Right kidney (tissue), 9 donors: ENCODE measurements at places on chromosomes 3 and 15.

DNA sequence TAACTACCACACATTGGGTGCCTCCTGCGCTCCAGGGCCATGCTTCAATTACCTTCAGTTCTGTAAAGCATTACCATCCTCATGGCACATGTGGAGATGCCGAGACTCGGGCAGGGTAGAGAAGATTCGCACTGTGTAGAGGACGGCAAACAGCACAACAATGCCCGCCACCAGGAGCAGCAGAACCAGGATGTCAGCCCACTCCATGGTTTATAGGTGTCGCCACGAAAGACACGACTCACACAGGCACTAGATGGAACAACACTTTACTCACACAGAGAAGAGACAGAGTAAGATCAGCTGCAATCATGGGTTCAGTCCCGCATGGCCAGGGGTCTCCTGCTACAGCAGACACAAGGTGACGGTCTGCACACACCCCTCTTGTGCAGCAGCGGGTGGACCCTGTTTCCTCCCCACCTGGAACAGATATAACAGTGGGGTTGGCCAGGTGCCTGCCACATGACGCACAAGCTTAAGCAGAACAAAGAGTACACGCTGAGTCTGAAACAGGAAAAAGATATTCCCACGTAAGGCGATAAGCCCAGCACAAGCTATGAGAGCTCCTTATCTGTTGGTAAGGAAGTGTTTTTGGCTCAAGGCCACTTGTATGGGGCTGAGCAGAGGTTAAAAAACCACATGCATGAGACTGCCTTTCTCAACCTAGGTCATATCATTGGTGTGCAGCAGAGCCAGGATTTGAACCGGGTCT, 2.5 kb upstream of the TBC1D21 start:
- DNase-seq = no peak

DNA sequence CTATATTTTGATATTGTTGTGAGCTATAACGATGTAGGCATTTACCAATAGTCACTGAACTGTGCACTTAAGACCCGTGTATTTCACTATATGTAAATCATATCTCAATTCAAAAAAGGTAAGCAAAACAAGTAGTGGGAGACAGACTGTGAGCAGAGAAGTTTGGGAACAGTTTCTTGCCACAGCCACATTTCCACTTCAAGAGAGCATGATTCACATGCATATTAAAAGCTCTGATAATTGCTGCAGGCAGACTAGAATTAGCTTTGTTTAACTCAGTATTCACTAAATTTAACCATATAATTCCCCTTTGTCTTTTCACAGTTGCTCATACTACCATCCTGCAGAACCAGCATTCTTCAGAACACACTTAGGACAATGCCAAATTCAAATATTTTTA, 168.4 kb upstream of the ZNF385D start:
- no peak for DNase-seq

DNA sequence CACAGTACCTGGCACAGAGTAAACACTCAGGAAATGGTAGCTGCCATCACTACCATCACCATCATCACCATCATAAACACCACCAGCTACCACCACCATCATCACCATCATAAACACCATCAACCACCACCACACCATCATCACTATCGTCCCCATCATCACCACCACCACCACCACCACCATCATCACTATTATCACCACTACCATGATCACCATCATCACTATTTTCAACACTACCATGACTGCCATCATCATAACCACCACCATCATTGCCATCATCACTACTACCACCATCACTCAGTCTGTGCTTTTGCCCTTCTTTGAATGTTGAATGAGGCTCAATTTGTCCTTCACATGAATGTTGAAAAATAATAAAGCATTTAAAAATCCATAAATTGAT, 21.2 kb upstream of the IL16 start:
- no peak for DNase-seq

DNA sequence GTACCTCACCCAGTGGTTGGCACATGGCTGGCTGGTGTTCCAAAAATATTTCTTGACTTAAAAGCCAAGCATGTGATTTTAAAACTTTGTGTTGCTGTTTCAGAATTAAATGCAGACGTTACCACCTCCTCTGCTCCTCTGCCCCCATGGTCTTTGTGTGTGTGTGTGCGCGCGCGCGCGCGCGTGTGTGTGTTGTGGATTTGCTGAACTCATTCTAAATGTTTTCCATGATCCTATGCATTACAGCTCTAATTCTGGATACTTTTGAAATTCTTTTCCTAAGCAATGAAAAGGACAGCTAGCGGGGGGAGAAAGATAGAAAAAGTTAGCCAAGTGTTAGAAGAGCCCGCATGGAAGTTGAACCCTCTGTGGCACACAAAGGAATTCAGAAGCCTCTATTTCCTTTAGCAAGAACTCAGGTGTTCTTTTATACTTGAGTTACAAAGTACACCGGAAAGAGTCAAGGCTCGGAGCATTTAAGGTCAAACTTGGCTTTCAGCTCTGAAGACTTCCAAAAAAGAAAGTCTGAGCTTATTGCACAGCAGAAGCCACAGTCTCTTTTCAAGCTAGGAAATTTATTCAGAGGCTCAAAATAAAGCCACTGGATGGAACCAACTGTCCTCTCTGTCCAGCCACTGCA, 350.5 kb upstream of the TBL1XR1 start:
- no peak for DNase-seq

DNA sequence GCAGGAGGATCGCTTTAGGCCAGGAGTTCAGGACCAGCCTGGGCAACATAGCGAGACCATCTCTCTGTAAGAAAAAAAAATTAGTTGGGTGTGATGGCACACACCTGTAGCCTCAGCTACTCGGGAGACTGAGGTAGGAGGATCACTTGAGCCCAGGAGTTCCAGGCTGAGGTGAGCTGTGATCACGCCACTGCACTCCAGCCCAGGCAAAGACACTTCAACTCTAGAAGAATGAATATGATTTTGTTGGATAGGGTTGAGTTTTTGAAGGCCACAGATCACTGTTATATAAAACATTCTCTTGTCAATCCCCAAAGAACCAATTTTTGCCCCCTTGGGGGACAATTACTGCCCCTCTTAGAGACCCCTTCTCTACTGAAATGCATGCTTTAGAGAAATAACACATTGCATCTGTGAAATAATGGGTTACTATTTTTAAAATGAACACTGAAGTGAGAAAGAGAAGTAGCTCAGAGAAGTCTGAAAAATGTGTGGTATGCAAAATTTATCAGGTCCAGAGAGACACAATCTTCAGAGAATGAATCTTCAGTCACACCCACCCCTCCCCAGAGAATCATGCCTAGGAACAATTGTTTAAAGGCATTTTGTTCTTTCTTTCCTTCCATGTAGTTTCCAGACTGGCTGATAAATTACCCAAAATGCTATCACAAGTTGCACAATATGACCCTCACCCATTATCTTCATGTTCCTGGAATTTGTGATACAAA, 42.7 kb downstream of the METTL6 start:
- DNase-seq = no peak

DNA sequence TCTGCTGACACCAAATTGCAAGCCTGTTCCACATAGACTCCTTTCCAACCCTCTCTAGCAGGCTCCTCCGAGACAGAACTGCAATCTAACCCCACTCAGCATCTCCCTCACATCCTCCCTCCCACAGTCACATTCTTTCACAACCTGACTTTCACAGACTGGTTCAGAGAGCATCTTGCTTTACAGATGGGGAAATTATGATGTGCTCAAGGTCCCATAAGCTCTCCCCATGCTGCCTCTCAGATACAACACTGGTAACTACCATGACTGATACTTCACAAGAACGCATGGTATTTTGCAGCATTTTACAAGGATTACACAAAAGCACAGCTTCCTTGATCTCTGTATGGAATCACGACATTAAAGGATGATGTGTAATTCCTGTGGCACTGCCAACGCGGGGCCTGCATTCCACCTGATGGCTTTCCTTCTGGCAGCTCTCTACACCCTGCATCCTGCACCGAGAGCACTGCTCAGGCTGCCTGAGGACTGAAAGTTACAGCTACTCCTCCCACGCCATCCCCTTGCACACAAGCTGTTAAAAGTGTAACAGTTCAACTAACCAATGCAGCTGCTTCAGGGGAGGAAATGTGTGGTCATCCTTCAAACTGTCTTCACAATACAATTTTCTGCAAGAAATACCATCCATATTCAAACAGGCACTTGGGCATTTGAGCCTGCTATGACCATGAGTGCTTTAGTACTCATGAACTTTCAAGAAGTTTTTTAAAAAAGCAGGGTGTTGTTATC, 27.6 kb downstream of the TBC1D2B start:
- peak; percentile 33 for DNase-seq

DNA sequence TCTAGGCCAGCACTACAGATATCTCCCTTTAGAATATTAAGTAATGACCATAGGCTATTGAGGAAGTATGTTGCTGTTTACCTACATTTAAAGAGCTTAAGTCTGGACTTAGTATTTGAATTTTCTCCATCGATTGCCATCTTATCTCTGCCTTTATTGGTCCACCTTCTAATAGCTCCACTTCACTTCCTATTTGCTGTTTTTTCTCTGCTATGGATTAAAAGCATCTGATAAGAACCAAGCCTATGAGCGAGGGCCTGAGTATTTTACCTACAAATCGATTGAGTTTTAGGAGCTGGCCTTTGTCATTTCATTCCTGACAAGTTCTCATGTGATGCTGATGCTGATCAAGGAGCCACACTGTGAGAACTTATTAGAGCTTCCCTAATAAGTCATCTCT, 52.6 kb upstream of the AKAP13 start:
- no peak for DNase-seq

DNA sequence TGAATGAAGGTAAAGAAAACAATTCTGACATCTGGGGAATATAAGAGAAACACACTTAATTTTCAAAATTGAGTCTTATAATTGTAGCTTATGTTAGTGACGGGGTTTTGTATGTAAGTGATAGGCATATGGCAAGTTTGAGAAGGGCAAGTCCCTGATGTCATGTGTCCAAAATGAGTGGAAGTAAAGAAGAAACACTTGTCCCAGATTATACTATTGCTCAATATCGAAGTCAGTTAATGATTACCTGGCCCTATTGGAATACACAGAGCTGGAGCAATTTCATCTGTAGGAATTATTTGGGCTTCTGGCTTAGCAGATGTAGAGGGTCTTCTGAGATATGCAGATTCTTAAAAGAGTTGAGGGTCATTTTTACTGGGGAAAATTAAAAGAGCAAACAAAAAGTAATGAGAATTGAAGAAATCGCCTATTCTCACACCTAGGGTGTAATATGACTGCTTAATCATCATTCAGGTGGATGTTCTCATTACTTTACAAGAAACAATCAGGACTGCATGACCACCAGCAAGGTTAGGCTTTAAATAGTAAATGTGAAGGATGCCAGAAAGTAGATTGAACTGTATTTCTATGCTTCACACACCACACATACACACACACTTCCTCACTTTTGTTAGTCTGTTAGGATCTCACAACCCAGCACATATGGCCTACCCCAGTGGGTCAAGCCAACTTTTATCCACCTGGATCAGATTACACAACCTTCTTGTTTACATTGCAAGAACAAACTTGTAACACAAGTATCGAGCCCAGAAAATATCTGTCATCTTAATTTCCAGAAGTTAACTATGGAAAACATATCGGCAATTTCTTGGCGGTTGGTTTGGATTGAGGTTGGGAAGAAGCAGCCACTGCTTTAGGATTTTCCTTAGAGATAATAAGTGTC, 183.3 kb upstream of the LRRC3B start:
- no peak for DNase-seq
